ENCODE measurements at places on chromosomes 4 and X.

GRCh38 chrX:141221611-141222010 is 20.7 kb downstream of the SPANXC start:
- no peak for DNase-seq

DNA sequence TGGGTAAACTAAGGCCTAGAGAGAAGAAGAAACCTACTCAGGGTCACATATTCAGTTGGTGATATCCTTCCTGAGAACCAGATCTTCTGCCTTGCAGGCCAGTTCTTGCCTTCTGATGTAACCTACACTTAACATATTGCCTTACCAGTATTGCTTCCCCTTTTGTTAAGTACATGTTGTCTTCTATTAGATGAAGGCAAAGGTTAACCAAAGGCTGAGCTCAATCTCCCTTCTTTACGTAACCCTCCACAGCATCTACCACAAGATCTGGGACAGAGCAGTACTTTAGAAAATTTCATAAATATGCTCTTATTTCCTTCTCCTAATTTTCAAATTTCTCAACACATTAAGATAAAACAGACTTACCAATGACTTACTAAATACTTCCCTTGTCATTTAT is 474.4 kb downstream of the SH2D1A start:
- DNase-seq, result no peak

DNA sequence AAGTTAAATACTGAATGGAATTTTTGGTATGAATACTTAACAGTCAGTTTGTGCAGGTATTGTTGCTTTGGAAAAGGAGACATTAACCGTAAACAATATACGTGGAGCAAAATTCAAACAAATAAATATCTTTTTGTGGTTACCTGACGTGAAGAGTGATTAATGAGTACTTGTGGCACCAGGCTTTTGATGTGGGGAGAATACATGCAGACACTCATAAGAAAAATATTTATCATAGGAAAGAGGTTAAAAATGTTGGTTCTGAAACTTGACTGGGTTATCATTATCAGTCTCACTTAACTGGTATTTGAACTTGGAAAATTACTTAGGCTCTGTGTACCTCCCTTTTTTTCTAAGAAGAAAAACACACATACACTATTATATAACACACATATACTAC is 136.4 kb upstream of the NDST4 start:
- DNase-seq, result no peak

- no peak for DNase-seq
Measured at GRCh38 chr4:95537191-95537590, 11.6 kb downstream of the UNC5C start.

GRCh38 chr4:161581262-161582230 is 582.3 kb downstream of the FSTL5 start:
- no peak for DNase-seq

GRCh38 chr4:153471698-153472093 is 5.5 kb downstream of the TMEM131L start:
- no peak for DNase-seq

GRCh38 chr4:88659055-88659889 is 38.4 kb downstream of the NAP1L5 start:
- no peak for DNase-seq

DNA sequence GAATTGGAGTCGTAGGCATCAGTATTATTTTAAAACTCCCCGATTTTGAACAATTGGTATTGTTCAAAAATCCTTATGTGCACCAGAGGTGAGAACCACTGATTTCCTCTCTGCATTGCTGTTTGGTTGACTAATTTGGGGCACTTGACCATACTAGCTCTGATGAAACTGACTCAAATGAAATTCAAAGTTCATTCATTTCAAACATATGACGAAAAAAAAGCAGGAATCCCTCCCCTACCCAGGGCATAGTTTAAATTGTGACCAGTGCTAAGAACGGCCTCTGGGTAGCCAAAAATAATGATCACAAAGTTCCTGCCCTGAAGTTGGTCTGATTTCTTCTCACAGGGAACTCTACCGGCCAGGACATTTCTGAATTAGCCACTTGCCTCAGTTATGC is 75.7 kb upstream of the EGFL6 start:
- no peak for DNase-seq

DNA sequence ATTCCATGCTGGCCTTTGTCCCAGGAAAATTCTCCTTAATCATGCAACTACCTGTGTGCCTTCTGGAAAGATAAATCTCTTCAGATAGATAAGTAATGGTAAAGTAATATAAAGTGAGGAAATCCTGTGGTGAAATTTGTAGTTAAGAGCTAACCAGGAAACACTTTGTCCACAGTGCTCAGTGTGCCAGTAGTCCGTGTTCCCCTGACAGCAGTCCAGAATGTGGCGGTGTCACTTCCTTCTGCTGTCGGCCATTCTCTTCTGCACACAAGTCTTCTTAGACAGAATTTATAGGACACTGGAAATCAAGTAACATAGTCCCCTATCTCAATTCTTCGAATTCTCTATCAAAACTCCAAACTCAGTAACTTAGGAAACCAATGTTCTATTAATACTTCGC is 5.7 kb upstream of the CXXC4 start:
- DNase-seq, result no peak

GRCh38 chrX:104469771-104470170 is 96.2 kb upstream of the IL1RAPL2 start:
- no peak for DNase-seq

- no peak for DNase-seq
Measured at GRCh38 chr4:120842031-120842430, 80.5 kb downstream of the PRDM5 start.

GRCh38 chrX:35696760-35697234 is 101.3 kb upstream of the MAGEB16 start:
- DNase-seq, result no peak

DNA sequence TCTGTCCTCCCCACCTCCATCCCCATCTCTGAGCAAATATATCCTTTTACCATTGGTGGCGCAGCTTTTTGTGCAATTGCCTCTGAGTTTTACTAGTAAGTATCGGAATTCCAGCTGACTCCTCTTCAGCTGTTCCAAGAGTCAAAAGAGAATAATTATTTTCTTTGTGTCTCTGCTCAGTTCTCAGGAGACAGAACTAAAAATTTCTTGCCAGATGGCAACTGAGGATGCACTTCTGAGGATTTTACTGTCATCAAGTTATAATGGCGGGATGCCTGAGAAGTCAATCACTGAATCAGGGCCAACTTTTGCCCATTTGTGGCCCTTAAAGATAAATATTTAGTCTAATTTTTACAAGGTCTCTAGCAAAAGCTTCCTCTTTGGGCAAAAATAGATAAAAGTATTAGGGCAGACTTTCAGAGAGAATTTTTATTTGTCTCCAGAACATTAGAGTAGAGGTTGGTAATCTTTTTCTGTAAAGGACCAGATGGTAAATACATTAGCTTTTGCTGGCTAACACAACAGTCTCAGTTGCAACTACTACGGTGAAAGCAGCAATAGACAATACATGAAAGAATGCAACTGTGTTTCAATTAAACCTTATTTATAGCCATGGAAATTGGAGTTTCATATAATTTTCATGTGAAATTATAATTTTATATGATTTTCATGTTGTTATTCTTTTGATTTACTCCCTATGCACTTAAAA is 15.6 kb upstream of the ADGRA3 start:
- DNase-seq, result no peak

- DNase-seq, result peak; percentile 80
Measured at GRCh38 chr4:84498935-84499623, at the start of gene NKX6-1. Gene NKX6-1 (minus strand): TSS chr4:84499292. CDS start chr4:84498228, 1,064 bp downstream.

GRCh38 chr4:184097241-184097605 is 120.5 kb downstream of the ENPP6 start:
- no peak for DNase-seq

GRCh38 chrX:31706466-31706865 is 634.6 kb upstream of the FTHL17 start:
- DNase-seq, result no peak

DNA sequence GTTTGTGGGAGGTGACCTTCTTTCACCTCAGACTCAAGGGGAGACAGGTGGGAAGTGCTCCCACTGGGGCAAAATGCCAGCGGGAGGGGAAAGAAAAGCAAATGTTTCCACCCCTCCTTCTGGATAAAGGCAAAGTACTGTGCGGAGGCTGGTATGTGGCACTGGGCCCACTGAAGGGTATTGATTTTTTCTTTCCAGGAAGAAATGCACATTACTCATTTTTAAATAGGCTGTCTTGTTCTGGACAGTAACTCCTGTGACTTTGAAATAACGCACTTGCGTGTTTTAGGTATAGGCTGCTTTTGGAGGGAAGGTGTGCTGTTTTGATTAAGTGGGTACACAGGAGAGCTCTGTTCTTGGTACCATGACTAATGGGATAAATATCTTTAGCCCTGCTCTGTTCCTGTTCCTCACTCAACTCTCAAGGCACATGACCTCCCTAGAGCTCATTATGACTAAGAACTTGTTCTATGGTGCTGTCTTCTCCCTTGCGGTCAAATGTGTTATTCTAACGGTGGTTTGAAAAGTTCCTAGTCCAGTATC is 40.7 kb upstream of the MBTPS2 start:
- no peak for DNase-seq

DNA sequence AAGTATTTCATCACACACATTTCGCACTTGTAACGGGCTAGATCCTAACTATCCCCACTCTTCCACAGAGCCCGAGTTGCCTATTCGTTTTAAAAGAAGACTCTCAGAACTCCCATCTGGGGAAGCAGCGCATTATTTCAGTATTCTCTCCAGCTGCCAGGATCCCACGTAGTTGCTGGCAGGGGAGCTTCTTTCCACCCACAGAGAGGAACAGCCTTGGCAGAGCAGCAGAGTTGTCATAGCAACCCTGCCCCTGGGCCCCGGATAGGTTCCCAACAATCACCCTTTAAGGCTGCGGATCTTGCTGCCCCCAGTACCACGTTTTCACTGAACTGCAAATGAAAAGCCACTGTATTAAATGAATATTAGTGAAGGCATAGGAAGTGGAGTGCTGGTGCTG is 106.7 kb downstream of the GPM6A start:
- peak; percentile 16 for DNase-seq

DNA sequence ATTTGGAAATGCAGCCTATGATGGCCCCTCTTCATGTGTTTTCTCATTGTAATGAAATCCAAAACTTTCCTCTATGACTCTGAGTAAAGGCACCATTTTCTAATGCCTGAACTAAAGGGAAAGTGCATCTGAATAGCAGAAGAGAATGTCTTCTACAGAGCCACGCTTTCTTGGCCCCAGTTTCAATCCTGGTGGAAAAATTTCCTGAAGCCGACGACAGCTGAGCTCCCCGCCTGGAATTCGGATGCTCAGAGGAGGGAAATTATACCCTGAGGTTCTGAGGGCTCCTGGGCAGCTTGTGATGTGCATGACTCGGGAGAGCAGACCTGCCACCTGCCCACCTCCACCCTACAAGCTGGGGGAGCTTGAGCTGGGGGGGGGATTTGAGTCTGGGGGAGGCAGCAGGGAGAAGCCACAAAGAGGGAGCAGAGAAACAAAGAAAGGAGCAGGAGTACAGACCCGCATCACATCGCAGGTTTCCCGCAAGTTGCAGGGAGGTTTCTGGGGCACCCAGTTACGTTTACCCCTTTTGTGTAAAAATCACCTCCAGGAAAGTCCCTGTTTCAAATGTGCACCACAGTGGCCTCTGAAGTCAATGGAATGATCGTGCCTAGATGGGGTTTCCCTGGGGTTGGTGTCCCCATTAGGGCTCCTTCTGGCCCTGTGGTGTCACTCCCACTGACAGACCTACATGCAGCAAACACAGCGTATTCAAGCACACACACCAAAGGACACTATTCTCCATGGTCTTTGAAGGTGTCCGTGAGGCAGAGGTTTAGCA is 145.6 kb upstream of the RBPJ start:
- DNase-seq, result no peak

DNA sequence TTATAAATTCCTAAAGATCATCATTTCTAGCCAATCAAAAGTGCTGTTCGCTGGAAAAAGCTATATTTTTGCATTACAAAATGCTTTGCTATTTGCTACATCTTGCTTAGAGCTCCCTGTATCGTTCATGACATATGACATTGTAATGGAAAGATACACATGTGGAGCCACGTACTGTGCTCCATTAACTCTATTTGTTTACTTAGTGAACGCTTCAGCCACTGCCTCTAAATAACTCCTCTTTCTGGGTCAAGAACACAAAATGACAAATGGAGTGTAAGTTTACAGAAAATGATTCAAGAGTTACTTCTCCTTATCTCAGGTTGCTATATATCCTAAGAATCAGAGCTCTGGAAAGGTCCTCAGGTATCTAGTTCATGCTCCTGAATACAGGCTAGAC is 329.1 kb upstream of the SMIM31 start:
- no peak for DNase-seq

DNA sequence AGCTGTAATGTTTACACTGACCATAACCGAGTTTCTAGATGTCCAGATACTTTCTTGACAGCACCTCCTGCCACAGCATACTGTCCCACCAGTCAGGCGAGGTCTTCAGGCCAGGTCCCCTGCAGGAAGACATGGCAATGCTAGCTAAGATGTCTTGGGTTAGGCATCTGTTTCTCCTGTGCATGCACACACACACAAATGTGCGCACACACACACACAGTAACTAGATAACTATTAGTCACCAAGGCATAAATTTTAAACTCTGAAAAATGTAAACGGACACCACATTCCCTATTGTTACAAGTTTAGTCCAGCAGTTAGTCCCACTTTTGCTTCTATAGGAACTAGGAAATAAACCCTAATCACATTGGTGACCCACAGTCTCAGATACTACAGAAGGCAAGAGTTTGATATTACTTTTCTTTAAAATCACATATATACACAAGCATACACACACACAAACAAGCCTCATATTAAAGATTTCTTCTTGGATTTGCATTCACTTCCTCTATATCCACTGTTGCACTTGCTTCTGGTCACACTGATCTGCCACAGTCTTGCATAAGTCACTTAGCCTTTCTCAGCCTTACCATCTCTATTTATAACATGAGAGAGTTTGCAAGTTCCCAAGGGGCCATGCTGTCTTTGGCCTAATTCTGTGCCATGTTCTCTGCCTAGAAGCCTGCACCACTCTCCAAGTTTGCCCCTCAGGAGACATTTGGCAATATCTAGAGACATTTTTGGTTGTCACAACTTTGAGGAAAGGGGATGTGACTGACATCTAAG is 32.2 kb downstream of the IL21 start:
- DNase-seq, result no peak

DNA sequence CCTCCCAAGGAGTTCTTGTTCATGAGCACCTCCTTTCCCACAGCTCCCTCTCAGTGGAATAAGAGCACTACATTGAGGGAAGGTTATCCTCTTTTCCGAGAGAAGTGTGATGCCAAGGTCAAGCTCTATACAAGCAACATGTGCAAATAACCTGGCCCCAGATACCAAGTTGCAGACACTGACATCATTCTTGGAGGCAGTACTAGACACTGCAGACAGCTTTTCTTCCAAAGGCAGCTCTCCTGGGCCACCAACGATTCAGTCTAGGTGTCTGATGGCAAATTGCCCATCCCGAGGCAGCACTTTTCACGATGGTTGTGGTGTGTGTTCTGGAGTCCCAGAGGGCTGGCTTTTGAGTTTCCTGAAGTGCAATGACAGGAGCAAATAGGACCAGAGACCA is 384.9 kb downstream of the TLL1 start:
- DNase-seq, result no peak

- no peak for DNase-seq
Measured at GRCh38 chr4:85789241-85789640, 314.3 kb downstream of the ARHGAP24 start.

GRCh38 chrX:153635788-153636668 is 11.0 kb upstream of the DUSP9 start:
- no peak for DNase-seq

Measured in brain pericyte (primary cell).